ENCODE measurements at places on chromosomes 4 and X. TPM values are rescaled to one million over a fixed set of nuclear protein-coding genes. Genes with fewer than 3 reads are reported as not detected.

GRCh38 chr4:123750044-123750443 is 353.4 kb downstream of the SPRY1 start:
- DNase-seq = peak; percentile 3

GRCh38 chr4:139085141-139085540 is 69.6 kb downstream of the NOCT start:
- DNase-seq = peak; percentile 53

DNA sequence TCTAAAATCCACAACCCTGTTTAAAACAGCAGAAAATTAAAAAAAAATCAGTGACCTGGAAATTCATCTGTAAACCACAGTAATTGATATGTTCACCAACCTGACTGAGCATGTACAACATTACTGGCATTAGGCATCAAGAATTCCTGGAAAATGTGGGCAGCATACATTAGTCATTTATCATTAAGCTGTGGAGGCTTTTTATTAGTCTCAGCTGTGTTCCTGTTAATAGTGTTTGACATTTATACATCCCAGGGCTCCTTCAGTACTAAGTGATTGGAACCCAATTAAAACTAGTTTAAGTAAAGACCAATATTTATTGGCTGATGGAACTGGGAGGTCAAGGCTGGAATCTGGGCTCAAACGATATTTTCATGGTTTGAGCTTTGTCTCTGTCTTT is 227.3 kb upstream of the GIMD1 start:
- no peak for DNase-seq

DNA sequence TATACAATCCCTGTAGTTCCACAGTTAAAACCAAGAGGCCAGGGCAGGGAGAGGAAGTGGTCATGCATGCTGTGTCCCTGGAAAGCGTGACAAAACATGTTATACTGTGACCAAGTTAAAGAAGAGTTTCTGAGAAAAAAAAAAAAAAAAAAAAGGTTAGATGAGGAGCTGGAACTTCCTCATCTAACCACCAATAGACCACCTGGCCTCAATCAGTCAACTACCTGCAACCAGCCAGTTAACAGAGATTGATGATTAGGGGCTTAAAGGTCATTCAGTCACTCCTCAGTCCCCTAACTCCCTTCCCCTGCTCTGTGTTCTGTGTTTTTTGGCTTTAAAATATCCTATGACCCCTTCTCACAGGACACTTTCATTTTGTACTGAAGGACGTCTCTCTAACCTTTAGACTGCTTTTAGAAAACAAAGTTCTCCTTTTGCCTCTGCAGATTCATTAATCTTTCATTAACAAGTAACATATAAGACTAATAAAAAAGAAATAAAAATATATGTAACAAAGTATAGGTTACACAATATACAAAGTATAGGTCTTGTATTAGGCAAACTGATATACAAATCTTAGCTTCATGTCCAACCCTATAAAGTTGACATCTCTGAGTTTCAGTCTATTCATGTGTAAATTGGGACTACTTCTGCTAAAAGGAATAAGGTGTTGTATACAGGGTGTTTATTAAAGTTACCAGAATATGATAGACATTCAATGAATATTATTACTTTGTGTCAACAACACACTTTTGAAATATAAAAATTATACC is 179.1 kb upstream of the NDST4 start:
- no peak for DNase-seq

DNA sequence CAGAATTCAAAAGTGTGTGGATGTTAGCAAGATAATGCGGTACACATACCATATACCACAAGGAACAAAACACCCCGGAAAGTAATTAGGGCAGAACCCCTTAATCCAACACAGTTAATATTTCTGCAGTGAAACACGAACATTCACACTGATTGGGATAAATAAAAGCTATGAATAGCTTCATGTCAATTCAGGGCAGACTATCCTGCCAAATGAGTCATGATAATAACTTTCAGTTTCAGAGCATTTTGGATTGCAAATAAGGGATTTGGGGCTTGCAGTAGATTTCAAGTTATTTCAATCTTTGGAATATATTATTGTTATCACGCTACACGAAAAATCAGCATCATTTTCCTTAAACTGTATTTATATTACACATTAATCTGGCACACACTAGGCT is 24.3 kb downstream of the IRF2 start:
- peak; percentile 56 for DNase-seq

DNA sequence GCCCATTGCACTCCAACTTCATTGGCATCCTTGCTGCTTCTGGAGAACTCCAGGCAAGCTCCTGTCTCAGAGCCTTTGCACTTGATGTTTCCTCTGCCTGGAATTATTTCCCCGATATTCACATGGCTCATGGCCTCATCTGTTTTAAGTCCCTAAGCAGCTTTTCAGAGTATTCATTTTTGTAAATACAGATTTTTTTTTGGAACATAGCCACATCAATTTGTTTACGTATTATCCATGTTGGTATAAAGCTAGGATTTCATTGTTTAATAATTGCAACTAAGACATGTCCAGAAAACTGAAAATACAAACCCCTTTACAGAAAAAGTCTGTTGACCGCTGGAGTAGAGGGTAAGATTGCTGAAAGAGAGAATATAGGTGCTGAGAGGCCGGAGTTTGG is 142.0 kb downstream of the CAMK2D start:
- no peak for DNase-seq

GRCh38 chr4:5510504-5510903 is 197.9 kb downstream of the EVC2 start:
- no peak for DNase-seq

DNA sequence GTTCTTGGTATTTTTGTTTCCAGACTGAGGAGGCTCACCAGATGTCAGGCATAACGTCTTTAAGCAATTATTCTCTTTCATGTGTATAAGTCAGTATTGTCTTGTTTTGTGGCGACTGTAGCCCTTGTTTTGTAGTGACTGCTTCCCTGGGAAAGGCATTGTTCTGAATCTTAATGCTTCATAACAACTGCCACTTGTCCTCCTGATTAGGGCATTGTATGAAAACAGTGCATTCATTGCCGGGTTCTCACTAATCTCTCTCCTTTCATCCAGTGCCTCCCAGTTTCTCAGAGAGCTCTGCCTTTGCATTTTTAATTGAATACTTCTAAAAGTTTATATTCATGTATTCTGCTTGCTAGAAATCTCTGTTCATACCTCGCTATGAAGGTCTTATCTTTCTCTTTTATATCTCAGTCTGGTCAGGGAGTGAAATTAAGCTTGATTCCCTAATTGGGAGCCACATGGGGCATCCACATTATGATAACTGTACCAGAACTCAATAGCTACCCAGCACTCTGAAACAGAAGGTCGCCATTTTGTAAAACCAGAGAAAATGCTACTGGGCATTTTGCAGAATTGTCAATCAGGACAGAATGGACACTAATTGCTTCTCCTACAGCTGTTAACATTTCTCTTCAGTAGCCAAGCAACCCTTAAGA is 149.8 kb downstream of the GBA3 start:
- DNase-seq = no peak

DNA sequence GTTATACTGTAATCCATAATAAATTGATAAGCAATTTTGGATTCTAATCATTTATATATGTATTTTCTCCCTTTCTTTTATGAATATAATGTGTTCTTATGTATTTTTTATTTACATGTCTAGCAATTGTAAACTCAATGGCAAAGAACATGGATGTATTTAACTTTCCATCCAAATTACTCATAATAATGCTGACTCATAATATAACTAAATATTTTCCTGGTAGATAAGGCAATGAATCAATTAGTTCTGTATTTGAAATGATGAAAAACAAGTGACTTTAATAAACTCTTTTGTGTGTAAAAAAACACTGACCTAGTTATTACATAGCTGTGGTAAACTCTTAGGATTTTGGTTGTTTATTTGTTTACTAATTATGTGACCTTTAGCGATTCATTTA is 211.2 kb downstream of the DTHD1 start:
- DNase-seq = no peak

DNA sequence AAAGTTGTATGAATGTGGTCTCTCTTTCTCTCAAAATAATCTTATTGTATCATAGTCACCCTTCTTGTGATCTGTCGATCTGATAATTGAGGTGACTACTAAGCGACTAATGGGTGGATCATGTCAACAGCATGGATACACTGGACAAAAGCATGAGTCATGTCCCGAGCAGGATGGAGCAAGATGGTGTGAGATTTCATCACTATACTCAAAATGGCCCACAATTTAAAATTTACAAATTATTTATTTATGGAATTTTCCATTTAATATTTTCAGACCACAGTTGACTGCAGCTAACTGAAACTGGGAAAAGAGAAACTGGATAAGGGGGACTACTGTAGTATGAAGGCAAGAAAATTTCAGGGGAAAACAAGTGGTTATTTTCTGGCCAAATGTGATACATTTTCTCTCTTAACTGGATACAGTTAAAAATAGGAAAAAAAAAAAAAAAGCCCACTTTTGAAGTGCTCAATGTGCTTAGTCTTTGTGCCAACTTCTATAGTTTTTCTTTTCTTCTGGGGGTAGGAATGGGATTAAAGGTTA is 25.3 kb downstream of the FAM241A start:
- peak; percentile 73 for DNase-seq

GRCh38 chrX:129979207-129979920 is 3.1 kb upstream of the BCORL1 start:
- no peak for DNase-seq

DNA sequence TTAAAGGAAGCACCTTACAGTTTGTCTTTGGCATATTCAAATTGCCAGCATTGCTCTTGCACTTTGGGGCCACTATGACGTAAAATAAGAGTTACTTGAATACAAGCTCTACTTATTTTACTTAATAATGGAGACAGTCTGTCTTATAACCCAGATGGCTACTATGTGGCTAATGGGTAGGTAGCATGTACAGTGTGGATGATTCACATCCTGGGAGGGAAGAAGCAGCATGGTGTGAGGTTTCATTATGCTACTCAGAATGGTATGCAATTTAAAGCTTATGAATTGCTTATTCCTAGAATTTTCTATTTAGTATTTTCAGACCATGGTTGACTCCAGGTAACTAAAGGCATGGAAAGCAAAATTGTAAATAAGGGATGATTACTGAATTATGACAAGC is 761.8 kb upstream of the ATOH1 start:
- DNase-seq = no peak

DNA sequence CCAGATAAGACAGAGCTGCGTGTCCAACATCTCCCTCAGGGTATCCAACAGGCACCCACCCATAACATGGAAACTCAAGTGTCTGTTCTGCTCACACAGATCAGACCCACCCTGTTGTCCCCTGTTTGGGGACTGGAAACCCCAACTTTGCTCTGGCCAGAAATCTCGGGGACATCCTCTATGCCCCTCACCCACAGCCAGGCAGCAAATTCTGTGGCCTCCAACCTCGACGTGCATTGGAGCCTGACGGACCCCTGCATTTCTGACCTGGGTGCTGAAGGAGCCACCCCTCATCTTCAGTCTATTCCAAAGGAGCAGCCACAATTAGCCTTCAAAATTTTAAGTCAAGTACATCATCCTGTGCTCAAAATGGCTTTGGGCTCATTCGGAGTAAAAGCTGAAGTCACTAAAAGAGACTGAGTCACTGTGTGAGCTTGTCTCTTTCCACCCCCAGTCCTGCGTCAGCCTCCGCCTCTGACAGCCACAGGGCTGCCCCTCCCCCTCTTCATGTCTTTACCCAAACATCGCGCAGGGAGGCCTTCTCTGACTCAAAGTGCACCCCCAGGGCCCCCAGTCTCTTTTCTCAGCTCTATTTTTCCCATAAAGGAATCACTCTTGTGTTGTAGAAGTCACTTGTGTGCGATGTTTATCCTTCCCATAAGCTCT is 24.4 kb upstream of the PDE6B start:
- no peak for DNase-seq

SPOCK3 gene
- total RNA-seq = not detected

MAPK10 gene
- 0.17 TPM for total RNA-seq

ARAF gene
- 10.4 TPM for total RNA-seq

RGN gene
- total RNA-seq = 0.42 TPM

CT55 gene
- total RNA-seq = not detected

RNF150 gene
- 0.23 TPM for total RNA-seq

F9 gene
- not detected for total RNA-seq

JCHAIN gene
- not detected for total RNA-seq

HGFAC gene
- 0.51 TPM for total RNA-seq

NUP62CL gene
- total RNA-seq = 0.23 TPM

TECRL gene
- total RNA-seq = not detected

MAGEA1 gene
- total RNA-seq = not detected
